ENCODE measurements at places on chromosomes 2 and 18.

GRCh38 chr2:222304737-222305515 lies 6.1 kb upstream of the PAX3 start:
- no peaks in the 10 kb centered on the region for H3K36me3 ChIP-seq
- peak overlapping the region; percentile 45 for H3K4me3 ChIP-seq
- H3K27me3 ChIP-seq = no peaks in the 10 kb centered on the region
- H3K4me1 ChIP-seq = no peaks in the 10 kb centered on the region

DNA sequence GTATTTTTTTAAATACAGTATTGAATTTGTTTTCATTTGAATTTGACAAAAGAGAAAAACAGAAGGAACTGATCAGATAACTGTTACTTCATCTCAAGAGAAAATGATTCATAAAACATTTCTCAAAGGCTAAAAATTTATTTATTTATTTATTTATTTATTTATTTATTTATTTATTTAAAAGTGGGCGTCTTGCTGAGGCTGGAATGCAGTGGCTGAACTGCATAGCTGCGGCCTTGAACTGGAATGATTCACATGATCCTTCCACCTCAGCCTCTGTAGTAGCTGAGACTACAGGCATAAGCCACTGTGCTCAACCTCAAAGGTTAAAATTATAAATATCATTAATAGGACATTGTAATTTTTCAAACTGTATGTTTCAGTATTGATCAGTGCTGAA lies 4.5 kb upstream of the PUM2 start:
- H3K4me1 ChIP-seq = peaks cover 6% of the 10 kb centered on the region
- no peak overlapping the region for H3K27ac ChIP-seq
- H3K4me3 ChIP-seq = no peak overlapping the region
- H3K27me3 ChIP-seq = no peaks in the 10 kb centered on the region
- no peaks in the 10 kb centered on the region for H3K36me3 ChIP-seq

- H3K4me3 ChIP-seq = no peak overlapping the region
- DNase-seq = peak; percentile 51
- H3K36me3 ChIP-seq = peaks cover 6% of the 10 kb centered on the region
- H3K27ac ChIP-seq = no peak overlapping the region
- no peaks in the 10 kb centered on the region for H3K4me1 ChIP-seq
These were observed 30.2 kb downstream of the PSD4 start for GRCh38 chr2:113203901-113204519.

DNA sequence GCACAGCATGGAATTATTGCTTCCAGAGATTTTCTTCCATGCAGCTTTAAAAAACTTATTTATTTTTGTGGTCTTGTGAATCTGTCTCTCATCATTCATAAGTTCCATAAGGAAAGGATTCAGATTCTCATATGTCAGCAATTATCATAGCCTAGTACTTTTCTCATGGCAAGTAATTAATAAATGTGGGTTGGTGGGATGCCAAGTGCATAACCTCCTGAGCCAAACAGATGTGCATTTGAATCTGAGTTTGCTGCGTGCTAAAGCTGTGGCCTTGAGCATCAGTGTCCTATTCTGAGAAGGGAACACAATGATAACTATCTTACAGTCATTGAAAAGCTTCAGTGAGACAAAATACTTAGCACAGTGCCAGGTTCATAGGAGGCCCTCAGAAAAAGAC lies 331.9 kb downstream of the PDE11A start:
- no peak overlapping the region for H3K27ac ChIP-seq
- no peak for DNase-seq
- H3K27me3 ChIP-seq = no peaks in the 10 kb centered on the region
- no peak overlapping the region for H3K4me3 ChIP-seq
- H3K4me1 ChIP-seq = no peaks in the 10 kb centered on the region

GRCh38 chr2:214265991-214266489 lies 144.8 kb upstream of the VWC2L start:
- no peak overlapping the region for H3K27ac ChIP-seq
- H3K4me1 ChIP-seq = no peaks in the 10 kb centered on the region
- no peaks in the 10 kb centered on the region for H3K36me3 ChIP-seq
- no peaks in the 10 kb centered on the region for H3K27me3 ChIP-seq
- no peak overlapping the region for H3K4me3 ChIP-seq

DNA sequence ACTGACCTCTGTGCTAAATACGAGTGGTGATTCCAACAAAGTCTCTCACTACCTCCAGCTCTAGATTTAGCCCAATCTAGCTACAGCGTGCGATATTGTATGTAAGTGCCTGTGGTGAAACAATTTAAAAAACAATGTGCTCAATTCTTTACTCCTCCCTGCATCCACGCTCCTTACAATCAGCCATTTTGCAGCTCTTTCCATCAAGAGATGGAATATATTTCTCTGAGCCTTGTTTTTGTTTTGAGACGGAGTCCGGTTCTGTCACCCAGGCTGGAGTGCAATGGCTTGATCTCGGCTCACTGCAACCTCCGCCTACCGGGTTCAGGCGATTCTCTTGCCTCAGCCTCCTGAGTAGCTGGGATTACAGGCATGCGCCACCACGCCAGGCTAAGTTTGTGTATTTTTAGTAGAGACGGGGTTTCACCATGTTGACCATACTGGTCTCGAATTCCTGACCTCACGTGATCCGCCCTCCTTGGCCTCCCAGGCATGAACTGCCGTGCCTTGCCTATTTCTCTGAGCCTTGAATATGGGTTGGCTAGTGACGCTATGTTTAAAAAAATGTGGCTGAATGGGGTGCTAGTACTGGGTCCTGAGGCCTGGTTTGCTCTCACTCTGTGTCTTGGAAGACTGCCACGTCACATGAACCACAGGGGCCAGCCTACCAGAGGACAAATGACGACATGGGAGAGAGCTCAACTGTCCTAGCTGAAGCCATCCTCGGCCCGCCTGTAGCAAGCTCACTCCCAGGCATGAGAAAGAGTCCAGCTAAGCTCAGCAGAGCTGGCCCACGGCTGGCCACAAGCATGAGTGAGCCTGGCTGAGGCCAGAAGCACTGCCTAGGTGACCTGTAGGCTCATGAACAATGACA lies 14.8 kb downstream of the WDFY1 start:
- H3K36me3 ChIP-seq = no peaks in the 10 kb centered on the region
- no peak overlapping the region for H3K27ac ChIP-seq
- H3K4me1 ChIP-seq = peaks cover 18% of the 10 kb centered on the region
- peak; percentile 54 for DNase-seq
- H3K4me3 ChIP-seq = no peak overlapping the region

DNA sequence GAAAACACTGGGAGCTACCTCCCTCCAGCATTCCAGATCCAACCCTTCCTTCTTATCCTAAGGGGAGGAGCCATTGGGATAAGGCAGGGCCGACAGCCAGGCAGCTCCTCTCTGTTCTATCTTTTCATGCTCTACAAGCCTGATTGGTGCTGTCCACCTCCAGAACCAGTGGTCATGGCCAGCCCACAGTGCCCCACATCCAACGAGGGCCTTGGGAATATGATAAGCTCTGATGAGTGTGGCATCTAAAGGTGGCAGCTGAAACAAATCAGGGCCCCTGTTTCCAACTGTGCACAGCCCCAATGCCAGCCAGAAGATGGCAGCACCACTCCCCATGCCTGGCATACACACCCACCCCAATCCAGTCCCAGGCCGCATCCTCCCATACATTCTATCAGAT lies 329.3 kb downstream of the C1D start:
- H3K27me3 ChIP-seq = no peaks in the 10 kb centered on the region
- DNase-seq = no peak
- no peaks in the 10 kb centered on the region for H3K4me1 ChIP-seq
- no peaks in the 10 kb centered on the region for H3K36me3 ChIP-seq

- no peak for DNase-seq
- H3K27ac ChIP-seq = no peak overlapping the region
- H3K4me1 ChIP-seq = no peaks in the 10 kb centered on the region
- H3K4me3 ChIP-seq = no peak overlapping the region
- no peaks in the 10 kb centered on the region for H3K27me3 ChIP-seq
These were observed 42.7 kb upstream of the OTX1 start for GRCh38 chr2:63007813-63008458.

DNA sequence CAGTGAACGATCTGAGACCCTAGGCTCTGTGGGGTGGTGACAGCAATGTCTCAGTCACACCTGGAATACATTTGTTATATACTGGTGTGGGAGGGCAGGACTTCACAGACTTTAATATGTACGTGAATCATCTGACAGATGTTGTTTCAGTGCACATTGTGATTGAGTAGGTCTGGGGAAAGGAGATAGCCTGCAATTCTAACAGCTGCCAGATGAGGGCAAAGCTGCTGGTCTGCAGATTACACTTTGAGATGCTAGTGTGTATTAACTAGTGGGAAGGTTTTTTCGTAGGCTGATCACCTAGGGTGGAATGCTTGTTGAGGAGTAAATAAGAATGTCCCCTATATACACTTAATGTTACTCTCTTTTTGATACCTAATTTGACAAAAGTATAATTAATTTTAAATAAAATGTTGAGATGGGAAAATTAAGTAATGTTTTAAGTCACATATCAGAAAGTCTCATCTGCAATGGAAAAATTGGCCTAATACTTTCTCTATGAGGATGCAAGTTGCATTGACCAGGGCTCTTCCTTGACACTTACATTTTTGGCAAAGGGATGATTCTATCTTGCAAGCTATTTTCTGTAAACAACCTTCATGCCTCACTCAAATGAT lies 496.9 kb upstream of the HNMT start:
- H3K4me1 ChIP-seq = no peaks in the 10 kb centered on the region
- no peak overlapping the region for H3K27ac ChIP-seq
- DNase-seq = no peak
- H3K27me3 ChIP-seq = no peaks in the 10 kb centered on the region
- no peak overlapping the region for H3K4me3 ChIP-seq

- no peaks in the 10 kb centered on the region for H3K27me3 ChIP-seq
- no peak overlapping the region for H3K27ac ChIP-seq
- H3K36me3 ChIP-seq = no peaks in the 10 kb centered on the region
- H3K4me1 ChIP-seq = no peaks in the 10 kb centered on the region
- DNase-seq = no peak
These were observed 5.2 kb upstream of the C18orf63 start for GRCh38 chr18:74310411-74310810.

DNA sequence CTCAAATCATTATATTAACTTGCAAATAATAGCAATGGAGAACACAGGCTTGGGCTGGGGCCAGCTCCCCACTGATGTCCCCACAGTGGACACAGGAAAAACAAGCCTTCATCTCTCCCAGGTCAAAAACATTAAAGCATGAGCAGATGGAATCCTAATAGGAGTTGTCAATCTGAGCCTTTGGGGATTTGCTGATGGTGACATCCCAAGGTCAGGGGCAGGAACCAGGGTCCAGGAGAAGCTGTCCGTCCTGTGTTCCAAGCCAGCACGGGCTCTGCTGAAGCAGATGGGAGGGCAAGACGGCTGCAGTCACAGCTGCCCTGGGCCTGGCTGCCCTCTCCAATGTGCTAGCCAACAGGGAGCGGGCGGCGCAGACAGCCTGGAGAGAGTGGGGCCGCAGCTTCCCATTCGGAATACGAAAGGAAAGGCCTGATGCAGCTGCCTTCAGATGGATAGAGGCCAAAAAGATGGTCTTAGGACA lies 135.5 kb downstream of the NDUFA10 start:
- no peaks in the 10 kb centered on the region for H3K36me3 ChIP-seq

GRCh38 chr2:8606226-8606625 lies 75.6 kb upstream of the ID2 start:
- no peak for DNase-seq
- no peaks in the 10 kb centered on the region for H3K4me1 ChIP-seq
- no peaks in the 10 kb centered on the region for H3K36me3 ChIP-seq
- no peaks in the 10 kb centered on the region for H3K27me3 ChIP-seq

GRCh38 chr2:237184192-237184918 lies 98.7 kb downstream of the COPS8 start:
- DNase-seq = no peak
- no peaks in the 10 kb centered on the region for H3K36me3 ChIP-seq
- H3K27ac ChIP-seq = no peak overlapping the region
- no peak overlapping the region for H3K4me3 ChIP-seq
- no peaks in the 10 kb centered on the region for H3K27me3 ChIP-seq
- no peaks in the 10 kb centered on the region for H3K4me1 ChIP-seq

GRCh38 chr2:109582928-109583895 lies 30.6 kb downstream of the SEPTIN10 start:
- peaks cover 20% of the 10 kb centered on the region for H3K36me3 ChIP-seq
- H3K27ac ChIP-seq = no peak overlapping the region
- no peaks in the 10 kb centered on the region for H3K27me3 ChIP-seq
- no peak overlapping the region for H3K4me3 ChIP-seq

DNA sequence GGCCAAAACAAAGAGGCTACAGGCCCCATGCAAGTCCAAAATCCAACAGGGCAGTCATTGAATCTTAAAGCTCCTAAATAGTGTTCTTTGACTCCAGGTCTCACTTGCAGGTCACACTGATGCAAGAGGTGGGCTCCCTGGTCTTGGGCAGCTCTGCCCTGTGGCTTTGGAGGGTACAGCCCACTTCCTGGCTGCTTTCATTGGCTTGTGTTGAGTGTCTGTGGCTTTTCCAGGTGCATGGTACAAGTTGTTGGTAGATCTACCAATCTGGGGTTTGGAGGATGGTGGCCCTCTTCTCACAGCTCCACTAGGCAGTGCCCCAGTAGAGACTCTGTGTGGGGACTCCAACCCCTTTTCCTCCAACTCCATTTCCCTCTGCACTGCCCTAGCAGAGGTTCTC lies 115.8 kb upstream of the ALKAL2 start:
- H3K27me3 ChIP-seq = no peaks in the 10 kb centered on the region
- no peaks in the 10 kb centered on the region for H3K4me1 ChIP-seq
- no peak overlapping the region for H3K27ac ChIP-seq
- no peaks in the 10 kb centered on the region for H3K36me3 ChIP-seq
- no peak overlapping the region for H3K4me3 ChIP-seq
- DNase-seq = no peak

DNA sequence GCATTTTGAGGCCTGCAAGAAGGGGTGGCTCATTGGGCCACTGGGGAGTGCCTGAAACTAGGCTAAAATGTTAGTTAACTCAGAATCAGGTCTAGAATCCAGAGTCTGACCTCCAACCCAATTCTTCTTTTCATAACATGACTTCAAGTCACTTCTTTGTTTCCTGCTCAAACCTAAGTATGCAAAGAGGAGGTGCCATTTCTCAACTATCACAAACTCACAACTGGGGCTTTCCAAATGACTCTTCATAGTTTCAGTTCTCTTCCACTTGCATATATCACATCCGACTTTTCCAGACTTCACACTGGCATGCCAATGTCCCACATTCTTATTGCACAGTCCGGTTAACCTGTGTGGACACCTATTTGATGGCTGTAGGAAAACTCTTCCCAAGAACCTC lies 211.6 kb downstream of the TCF4 start:
- no peak overlapping the region for H3K27ac ChIP-seq
- no peak overlapping the region for H3K4me3 ChIP-seq
- DNase-seq = no peak
- no peaks in the 10 kb centered on the region for H3K36me3 ChIP-seq
- no peaks in the 10 kb centered on the region for H3K4me1 ChIP-seq

- H3K27me3 ChIP-seq = no peaks in the 10 kb centered on the region
- DNase-seq = no peak
- H3K27ac ChIP-seq = no peak overlapping the region
These were observed 20.5 kb downstream of the THAP4 start for GRCh38 chr2:241616168-241617125.
